ENCODE measurements at places on chromosomes 7 and 10.
A peak's percentile ranks its signal among the peaks of the same experiment; 100 is the strongest.

GRCh38 chr10:94268652-94269051 is 94.1 kb downstream of the NOC3L start:
- no peak for DNase-seq

DNA sequence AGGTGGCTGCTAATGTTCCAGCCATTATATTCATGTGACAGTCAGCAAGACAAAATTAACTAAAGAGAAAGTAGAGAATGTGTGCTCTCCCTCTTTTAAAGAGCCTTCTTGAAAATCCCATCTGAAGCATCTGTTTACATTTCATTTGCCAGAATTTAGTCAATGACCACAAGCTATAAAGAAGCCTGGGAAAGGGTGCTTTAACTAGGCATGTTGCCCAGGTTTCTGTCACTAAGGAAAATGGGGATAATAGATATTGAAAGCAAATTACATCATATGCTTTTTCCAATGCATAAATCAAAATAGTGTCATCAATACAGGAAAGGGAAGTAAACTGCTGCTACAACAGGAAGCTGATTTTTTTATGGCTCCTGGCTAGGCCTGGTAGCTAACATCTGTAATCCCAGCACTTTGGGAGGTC is 67.7 kb downstream of the ELAPOR2 start:
- DNase-seq = no peak

- DNase-seq = no peak
Observed at GRCh38 chr10:128751284-128751683, 625.1 kb upstream of the MKI67 start.

GRCh38 chr10:62613424-62613823 is 191.1 kb upstream of the ADO start:
- no peak for DNase-seq

- DNase-seq = no peak
Observed at GRCh38 chr10:14353291-14353913, 22.7 kb upstream of the FRMD4A start.

- DNase-seq = no peak
Observed at GRCh38 chr10:76185471-76186301, 754.3 kb downstream of the LRMDA start.

- no peak for DNase-seq
Observed at GRCh38 chr7:36015733-36016132, 137.3 kb upstream of the EEPD1 start.

GRCh38 chr7:7399707-7400106 is 136.0 kb downstream of the COL28A1 start:
- DNase-seq = no peak

DNA sequence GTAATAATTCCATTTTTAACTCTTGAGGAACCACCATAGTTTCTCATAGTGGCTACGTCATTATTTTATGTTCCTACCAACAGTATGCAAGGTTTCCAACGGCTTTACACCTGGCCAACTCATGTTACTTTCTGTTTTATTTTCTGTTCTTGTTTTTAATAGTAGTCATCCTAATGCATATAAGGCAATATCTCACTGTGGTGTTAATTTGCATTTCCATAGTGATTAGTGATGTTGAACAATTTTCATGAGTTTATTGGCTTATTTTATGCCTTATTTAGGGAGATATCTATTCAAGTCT is 465.5 kb upstream of the KLF6 start:
- DNase-seq = no peak

DNA sequence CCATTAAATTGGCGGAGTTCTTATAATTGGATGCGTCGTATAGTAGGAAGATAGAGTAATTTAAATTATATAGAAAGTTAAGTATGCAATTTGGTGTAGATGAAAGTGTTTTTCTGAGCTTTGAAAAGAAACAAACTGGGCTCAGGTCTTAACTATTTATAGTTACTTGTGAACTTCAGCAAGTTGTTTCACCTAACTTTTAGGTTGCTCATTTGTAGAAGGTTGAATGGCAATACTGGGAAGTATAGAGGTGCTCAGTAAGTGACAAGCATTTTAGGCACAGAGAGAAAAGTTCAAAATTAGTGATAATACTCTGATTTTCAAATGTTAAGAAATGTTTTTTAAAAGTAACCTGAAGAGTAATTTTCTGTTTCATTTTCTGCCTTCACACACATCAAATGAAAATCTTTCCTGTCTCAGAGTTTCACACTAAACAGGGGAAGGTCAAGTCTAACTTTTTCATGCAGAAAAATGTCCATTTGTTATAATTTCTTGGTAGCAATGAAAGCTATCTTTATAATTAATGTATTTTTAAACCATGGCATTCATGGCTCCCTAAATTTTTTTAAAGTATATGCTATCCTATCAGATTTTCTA is 146.5 kb downstream of the PHF14 start:
- DNase-seq = no peak

DNA sequence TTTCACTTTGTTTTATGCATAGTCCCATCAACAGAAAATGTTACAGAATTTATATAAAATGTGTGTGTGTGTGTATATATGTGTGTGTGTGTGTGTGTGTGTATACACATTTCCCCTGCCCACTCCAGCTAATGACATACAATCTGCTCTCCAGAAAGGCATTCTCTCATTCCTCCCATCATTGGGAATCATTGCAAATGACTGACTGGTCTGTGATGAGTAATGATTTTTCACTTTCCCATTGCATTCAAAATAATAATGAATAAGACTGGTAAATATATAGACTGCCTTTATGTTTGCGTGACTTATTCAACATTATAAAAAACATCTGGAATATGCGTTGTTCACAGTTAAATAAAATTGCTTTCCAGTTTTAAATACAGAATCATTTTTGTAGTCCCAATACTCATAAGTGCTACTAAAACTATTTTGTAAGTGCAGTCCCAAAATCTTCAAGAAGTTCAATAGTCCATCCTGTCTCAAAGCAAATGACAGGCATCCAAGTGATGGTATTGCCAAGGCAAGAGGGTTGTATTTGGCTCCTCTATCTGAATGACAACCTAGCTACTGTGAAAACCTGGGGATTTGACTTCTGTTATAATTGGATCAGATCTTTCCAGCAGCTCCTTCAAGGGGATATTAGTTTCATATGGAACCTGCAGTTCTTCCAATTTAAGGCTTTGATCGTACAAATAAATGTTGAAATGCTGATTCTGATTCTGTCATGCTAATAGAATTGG is 150.9 kb downstream of the POLR1F start:
- no peak for DNase-seq

DNA sequence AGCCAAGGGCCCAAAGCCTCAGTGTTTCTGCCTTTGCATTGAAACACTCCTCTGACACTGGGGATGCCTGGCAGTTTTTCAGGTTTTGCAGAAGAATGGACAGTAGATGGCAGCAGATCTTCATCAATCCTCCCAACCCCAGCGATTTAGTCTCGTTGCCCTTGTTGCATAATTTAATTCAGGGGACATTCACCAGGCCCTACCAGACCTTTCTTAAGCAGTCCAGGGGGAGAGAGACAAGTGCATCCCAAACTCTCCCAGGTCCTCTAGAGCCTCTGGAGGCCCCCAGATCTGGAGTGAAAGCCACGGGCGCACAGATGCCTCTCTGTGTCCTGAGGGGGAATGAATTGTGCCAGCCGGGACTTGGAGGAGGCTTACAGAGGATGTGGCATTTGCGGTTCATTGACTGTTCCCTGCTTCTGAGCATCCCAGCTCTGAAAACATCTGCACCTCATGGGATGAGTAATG is 29.6 kb downstream of the MINDY4 start:
- peak; percentile 14 for DNase-seq

GRCh38 chr7:84196084-84196503 is 1.5 kb upstream of the SEMA3A start:
- DNase-seq = no peak

DNA sequence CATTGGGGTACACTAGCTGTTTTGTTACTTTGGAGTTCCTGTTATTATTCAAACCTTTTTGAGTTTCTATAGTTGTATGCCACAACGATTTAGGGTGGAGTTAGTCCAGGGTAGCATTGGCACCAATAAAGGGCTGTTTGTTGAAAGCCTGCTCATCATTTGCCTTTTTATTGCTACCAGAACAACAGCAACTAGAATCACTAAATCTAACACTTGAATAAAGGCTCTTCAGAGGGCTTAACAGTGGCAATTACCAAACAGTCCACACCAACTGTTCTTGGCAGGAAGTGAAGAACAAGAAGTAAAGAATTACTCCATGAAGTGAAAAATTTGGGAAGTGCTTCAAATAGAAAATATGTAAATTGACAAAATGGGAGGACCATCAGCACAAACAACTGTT is 621.4 kb downstream of the PHTF2 start:
- no peak for DNase-seq

- no peak for DNase-seq
Observed at GRCh38 chr7:39386718-39387117, 179.5 kb upstream of the YAE1 start.

DNA sequence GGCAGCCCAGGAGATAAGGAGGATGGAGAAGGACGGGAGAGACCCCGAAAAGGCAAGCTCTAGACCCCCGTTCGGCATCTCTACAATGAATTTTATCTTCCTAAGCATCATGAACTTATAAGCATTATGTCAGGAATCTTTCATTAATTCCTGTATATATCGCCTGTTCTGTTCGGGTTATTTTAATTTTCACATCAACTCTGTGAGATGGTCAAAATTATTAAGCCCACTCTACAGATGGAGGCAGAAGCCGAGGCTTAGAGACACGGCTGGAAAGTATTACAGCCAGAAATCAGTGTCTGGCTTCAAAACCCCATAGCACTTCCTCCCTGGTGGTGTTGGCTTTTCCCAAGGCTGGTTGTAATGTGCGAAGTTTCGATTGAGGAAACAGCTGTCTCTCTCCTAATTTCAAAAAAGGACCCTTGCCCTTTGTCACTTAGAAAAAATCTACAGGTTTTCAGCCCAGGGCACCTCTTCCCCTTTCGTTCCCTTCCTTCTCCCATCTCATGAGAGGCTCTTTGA is 1.5 kb upstream of the GRM8 start:
- no peak for DNase-seq

- peak; percentile 94 for DNase-seq
Observed at GRCh38 chr7:130292682-130293257, at the start of gene CPA4. TSS of gene CPA4 (plus strand) at chr7:130293161. CDS start at chr7:130293181, 20 bp downstream.

- no peak for DNase-seq
Observed at GRCh38 chr7:17009007-17009719, 127.4 kb upstream of the AGR3 start.

DNA sequence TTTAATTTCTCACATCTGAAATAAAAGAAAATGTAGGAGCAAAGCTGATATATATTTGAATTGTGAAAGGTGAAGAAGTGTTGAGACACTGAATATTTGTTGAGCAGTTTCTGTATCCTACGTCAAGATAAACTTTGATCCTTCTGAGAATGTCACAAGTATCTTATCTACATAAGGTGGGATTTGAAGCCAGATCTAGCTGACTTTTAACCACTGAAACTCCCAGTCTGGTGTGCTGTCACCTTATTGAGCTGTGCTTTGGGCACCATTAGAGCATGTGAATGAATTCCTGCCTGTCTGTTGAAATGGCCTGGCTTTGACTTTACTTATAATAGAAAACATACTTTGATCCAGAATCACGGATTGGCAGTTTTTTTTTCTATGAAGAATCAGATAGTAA is 15.2 kb downstream of the GPR141 start:
- no peak for DNase-seq

GRCh38 chr10:132374176-132374575 is 22.8 kb upstream of the PWWP2B start:
- no peak for DNase-seq

GRCh38 chr10:122181041-122181732 is 89.9 kb upstream of the BTBD16 start:
- no peak for DNase-seq

Measured in epithelial cell of prostate (primary cell).